ENCODE measurements at places on chromosomes 1 and 21.
A peak's percentile ranks its signal among the peaks of the same experiment; 100 is the strongest.

- no peak for DNase-seq
Observed at GRCh38 chr1:108858230-108858950, 1.5 kb upstream of the AKNAD1 start.

GRCh38 chr1:172679000-172679772 lies 20.3 kb downstream of the FASLG start:
- no peak for DNase-seq

DNA sequence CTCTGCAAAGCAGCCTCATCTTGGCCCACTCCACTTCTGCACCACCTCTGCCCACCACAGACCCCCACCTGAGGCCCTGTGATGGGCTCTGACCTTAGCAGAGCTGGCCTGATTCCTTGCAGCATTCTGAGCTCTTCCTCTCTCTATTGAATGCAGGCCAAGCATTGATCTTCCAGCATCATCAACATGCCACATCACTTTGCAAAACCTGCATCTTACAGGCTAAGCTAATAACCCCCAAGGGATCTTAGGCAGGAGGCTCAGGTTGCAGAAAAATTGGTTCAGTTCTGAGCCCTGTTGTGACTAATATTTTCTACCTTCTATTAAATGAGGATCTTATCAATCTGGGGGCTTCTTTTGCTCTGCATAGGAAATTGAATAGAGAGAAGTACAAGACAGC lies 78.7 kb downstream of the ATP1A1 start:
- DNase-seq: no peak

- DNase-seq: no peak
Observed at GRCh38 chr1:112396653-112397471, 848 bp downstream of the CTTNBP2NL start.

DNA sequence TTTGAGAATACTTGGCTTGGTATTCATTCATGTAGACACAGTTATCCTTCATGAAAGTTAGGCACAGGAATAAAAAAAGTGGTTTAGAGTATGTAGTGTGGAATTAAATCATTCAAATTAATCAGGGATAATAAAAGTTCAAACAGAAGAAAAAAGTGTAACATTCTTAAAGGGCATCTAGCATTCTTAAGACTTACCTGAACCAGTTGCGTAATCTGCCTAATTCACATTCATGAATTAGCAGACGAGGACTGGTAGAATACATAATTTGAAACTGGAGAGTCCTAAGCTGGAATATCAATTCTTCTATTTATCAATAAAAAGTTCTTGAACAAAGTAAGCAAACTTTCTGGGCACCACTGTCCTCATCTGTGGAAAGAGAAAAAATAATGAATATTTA lies 157.0 kb upstream of the DEPDC1 start:
- no peak for DNase-seq

DNA sequence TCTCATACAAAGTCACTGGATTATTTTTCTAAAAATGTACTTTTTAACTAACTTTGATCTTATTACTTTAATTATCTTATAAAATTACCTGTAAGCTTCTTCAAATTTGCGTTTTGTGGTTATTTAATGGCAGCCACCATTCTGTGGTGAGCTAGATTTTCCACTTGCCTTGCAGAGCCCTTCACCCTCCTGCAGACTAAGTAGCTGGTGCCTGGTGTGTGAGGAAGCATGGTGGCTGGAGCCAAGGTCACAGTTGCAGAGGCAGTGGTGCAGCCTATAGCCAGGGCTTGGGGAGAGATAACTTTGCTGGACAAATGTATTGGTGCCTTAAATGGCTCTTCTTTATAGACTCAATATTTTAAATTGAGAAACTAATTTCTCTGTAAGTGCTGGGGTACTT lies 11.2 kb upstream of the CD84 start:
- no peak for DNase-seq

DNA sequence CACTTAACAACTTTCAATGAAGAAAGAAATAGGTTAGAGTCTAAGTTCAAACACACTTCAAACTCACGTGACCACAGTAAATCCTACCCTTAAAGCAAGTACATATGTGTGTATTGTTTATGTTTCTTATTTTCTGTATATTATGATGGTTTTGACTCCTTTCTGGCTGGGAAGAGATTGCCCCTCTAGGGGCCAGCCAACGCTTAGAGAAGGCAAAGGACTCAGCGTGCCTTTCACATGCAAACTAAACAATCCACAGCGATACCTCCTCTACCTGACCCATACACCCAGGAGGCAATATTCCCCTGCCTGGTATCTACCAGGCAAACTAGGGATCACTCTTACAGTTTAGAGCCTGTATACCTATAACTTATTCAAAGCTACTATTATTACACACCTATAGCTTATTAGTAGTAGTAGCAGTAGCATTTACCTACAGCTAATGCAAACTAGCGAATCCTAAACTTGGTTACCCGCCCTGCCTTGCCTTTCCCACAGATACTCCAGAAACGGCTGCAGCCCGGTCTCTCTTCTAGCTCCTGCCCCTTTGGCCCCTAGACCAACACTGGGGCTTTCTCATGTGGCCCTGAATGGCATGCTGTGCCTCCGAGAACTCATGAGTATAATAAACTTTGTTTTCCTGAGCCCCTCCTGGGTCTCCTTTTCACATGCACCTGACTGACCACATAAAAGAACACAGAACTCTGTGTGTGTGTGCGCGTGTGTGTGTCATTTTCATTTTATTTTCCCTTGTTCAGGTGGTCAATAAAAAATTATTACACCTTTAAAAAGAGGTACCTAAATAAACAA lies 14.0 kb downstream of the NRIP1 start:
- no peak for DNase-seq

GRCh38 chr1:208747979-208748378 lies 503.8 kb upstream of the PLXNA2 start:
- DNase-seq: peak; percentile 7

DNA sequence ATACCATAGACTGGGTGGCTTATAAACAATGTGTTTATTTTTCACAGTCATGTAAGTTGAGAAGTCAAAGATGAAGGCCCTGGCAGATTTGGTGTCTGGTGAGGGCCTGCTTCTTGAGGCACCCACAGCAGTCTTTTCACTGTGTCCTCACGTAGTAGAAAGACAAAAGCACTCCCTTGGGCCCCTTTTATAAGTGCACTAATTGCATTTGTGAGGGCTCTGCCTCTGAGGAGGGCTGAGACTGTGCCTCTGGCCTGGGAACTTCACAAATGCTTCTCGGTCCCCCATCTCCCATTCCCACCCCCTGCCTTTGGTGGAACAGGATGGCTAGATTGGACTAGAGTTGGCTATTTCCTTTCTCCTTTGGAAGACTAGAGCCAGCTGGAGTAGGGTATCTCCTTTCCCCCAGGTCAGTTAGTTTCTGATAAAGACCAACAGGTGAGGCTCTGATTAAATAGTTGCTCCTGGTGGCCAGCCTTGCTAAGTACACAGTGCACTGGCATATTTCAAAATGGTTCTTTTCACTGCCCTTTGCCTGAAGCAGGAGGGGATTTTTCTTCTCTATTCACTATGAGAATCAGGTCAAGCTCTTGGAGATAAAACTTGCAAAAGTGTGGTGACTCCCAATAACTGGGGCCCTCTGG lies 82.9 kb downstream of the PLPPR4 start:
- DNase-seq: no peak

GRCh38 chr1:100164216-100164615 lies 13.8 kb downstream of the LRRC39 start:
- DNase-seq: peak; percentile 15

- no peak for DNase-seq
Observed at GRCh38 chr1:166671627-166672026, 167.6 kb upstream of the POGK start.

GRCh38 chr1:109822749-109823542 lies 59.2 kb upstream of the EPS8L3 start:
- DNase-seq: no peak

GRCh38 chr1:31135973-31136600 lies 70.6 kb upstream of the PUM1 start:
- no peak for DNase-seq

DNA sequence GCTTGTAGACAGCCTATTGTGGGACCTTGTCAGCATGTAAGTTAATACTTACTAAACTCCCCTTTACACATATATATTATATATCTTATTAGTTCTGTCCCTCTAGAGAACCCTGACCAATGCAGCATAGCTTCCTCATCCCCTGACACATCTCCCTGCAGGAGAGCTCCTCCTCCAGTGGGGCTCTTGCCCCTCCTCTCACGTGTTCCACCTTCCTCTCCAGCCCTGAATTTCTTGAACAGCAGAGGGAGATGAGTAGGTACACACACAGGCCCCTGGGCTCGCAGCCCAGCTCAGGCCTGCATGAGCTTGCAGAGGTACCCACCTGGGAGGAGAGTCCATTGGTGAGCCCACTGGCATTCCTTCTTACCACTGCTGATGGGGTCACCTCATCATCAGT lies 27.3 kb upstream of the GOLT1A start:
- DNase-seq: no peak

DNA sequence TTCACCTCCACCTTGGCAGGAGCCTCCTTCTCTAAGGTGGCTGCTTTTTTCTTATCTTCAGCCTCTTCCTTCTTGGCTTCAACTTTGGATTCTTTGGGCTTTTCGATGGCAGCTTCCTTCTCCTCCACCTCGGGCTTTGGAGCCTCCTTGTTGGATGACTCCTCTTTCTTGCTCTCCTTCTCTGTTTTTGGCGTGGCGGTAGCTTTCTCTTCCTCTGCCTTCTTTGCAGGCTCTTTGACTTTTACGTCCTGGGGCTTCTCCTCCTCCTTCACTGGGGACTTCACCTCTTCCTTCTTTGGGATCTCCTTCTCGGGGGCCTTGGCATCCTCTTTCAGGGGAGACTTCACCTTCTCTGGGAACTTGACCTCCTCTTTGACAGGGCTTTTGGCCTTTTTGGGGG lies 13.9 kb upstream of the CD2 start:
- DNase-seq: no peak

All from putamen (tissue), 1 donor.